Lower leg skin (tissue), 4 donors: ENCODE measurements at places on chromosomes 5 and 9.

DNA sequence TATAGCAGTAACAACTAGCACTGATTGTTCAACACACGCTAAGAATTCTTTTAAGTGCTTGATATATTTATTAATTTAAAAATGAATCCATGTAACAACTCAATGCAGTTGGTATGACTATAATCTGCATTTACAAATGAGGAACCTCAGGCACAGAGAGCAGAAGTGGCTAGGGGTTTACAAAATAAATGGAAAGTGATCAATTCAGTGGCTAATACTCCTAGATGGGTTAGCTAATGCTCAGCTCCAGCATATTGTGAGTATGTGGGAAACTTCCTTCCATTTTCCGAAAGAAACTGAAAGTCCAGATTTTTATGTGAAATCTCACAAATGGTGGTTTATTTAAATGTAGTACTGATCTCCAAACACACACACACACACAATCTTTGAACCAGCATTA, 128.0 kb downstream of the RFX3 start:
- DNase-seq: no peak

DNA sequence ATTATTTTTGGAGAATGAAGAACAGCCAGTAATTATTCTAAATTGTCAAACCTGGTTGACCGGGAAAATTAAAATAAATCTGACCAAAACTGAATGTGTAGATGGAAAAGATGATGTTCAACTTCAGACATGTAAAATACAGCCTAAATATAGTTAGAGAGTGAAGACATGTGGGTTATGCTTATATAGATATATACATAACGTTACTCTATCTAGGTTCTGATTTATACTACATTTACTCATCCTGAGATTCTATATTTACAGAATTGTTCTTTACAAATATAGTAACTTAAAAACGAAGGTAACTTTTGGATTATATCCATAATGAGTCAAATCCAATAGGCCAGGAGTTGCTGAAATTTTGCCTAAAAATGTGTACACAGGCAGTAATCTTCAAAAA, 20.8 kb upstream of the THG1L start:
- DNase-seq: no peak

GRCh38 chr5:14880688-14881087, 9.1 kb upstream of the ANKH start:
- DNase-seq: no peak

DNA sequence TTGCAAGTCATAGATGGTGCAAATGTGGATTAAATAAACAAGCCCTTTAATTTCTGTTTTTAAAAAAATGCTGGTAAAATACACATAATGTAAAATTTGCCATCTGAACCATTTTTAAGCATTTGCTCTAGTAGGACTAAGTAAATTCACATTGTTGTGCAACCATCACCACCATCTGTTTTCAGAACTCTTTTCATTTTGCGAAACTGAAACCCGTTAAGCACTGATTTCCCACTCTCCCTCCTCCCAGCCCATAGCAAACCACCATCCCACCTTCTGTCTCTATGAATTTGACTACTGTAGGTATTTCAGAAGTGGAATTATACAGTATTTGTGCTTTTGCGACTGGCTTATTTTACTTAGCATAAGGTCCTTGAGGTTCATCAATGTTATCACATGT, 103.3 kb upstream of the CNTLN start:
- no peak for DNase-seq

- no peak for DNase-seq
These were observed 8.6 kb upstream of the ANKRD33B start for GRCh38 chr5:10555277-10555684.

DNA sequence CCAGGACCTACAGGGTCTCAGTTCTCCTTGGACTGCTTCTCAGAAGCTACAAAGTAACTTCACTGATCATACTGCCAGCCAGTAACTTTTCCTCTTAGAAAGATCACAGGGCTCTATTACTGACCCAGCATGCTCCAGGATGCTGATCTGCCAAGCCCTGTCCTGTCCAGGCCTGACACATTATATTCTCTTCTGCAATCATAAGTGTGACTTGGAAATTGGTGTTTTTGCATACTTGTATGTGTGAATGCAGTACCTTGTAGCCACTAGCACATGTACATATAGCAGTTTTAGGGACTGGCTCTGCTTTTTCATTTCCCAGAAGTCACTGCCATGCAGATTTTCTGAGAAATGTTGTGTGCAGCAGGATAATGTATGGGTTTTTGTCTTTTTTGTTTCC, 40.1 kb upstream of the CCNH start:
- no peak for DNase-seq

- no peak for DNase-seq
These were observed 61.6 kb downstream of the CSNK1A1 start for GRCh38 chr5:149489605-149490037.

GRCh38 chr5:88115211-88115610, 153.4 kb downstream of the TMEM161B start:
- no peak for DNase-seq

DNA sequence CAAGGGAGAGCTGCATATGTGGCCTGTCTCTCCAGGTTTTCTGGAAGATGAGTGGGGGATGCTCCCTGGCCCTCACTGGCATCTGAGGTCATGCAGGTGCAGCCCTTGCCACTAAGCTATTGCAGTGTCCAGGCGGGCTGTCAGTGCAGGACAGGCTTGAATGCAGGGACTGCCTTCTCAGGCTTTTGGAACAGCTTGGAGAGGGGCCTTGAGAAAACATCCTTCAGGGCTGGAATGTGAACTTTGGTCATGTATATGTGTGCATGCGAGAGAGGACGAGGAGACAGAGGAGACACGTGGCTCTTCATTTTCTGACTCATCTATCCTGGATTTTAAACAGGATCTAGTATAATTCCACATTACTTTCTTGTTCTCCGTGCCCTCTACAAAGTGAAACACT, 90.3 kb downstream of the MACROH2A1 start:
- DNase-seq: no peak

DNA sequence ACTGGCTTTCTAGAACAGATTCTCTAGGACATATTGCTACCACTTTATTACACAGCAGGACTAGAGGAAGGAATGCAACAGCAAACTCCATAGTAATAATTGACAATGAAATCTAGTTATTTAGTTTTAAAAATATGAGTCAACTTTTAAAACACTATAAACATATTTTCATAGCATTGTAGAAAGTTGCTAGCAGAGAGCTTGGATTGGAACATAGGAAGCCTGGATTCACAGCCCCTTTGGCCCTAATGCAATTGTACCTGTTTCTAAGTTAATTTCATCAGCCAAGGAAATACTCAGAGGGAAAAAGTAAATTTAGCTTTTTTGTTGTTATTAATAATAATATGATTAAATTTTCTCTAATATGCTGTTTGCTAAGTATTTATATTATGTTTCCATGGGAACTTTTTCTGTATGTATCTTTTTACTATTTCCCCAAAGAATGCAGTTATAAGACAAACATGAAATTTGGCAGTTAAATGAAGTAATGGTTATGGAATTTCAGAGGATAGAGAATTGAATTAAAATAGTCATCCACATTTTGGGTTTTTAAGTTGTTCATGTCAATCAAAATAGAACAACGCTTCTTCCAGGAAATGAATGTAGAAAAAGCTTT, 45.6 kb downstream of the VCAN start:
- no peak for DNase-seq

- DNase-seq: no peak
These were observed 415 bp downstream of the XRCC4 start for GRCh38 chr5:83077662-83078261.

GRCh38 chr9:133715295-133715865, 22.8 kb downstream of the SARDH start:
- no peak for DNase-seq

DNA sequence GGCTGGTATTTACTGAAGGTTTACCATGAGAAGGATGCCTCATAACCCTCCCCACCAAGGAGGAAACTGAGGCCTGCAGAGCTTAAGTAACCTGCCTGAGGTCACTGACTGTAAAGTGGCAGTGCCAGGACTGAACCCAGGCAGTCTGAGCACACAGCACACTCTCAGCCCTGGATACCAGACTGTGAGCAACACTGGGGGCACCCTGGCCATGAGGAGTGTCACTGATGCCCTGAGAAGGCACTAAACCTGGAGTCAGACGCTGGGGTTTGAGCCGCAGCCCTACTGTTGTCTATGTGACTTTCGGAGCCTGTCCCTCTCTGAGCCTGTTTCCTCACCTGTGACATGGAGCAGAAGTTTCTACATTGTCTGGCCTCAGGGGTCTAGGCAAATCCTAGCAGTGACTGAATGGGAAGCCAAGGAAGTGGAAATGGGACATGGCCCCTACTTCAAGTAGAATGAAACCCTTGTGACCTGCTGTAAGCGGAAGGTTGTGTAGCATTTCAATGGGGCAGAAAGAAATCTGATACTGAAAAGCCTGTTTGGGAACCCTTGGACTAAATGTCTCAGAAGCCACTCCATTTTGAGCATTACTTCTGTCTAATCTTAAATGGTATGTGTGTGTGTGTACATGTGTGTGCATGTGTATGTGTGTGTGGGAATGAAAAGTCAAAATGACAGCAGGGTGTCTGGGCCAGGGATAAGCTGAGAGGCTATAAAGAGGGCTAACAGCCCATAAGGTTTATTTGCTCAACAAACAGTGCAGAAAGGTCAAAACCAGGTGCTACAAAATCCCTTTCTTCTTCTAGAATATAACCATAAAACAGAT, 36.0 kb downstream of the B4GALT1 start:
- DNase-seq: no peak

GRCh38 chr9:134061688-134062371, 6.0 kb downstream of the BRD3 start:
- DNase-seq: no peak

DNA sequence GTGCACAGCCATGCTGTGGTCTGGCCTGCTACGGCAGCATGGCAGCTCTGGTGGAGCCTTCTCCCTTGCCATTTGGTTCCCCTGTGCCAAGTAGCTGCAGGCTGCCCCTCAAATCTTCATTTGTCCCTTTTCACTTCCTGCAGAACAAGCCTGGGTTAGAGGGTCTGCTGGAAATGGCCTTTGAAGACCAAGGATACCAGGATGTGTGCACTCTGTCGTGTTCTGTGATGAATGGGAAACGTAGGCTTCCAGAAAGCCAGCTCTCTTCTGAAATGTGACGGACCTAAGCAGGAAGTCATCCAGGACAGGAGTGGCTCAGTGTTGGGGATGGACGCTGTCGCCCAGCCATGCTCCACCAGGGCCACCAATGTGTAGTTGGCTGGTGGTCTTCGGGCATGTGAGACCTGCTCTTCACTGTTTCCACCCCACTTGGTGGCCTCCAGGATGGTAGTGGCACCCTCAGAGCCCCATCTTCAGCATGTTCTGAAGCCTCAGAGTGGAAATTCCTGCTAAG, 3.4 kb upstream of the POMT1 start:
- no peak for DNase-seq

GRCh38 chr5:170769246-170769645, 14.3 kb upstream of the GABRP start:
- DNase-seq: no peak

DNA sequence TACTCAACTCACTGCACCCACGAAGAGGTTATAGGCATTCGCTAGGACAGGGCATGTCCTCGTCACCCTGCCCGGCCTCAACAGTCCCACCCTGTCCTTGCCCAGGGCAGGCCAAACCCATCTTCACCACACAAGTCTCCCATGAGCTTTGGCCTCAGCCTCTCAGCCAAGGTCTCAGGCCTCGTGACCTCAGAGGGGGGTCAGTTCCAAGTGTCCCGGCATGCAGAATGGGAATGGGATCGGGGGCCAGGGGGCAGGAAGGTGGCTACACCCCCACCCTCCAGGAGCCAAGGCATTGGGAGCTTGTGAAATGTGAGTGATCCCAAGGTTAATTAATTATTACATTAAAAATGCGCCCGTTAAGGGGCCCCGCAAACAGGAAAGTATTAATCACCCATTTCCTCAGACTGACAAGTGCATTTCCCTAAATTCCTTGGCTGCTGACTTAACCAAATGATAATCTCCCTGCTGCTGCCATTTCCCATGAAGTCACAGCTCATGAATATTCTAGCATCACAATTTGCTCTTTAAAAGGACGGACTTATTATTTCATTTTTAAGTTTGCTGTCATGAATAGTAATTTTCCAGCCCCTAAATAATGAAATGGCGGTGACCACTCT, 8.0 kb upstream of the UBAC1 start:
- DNase-seq: no peak

GRCh38 chr9:124033967-124034366, 22.4 kb downstream of the LHX2 start:
- no peak for DNase-seq

DNA sequence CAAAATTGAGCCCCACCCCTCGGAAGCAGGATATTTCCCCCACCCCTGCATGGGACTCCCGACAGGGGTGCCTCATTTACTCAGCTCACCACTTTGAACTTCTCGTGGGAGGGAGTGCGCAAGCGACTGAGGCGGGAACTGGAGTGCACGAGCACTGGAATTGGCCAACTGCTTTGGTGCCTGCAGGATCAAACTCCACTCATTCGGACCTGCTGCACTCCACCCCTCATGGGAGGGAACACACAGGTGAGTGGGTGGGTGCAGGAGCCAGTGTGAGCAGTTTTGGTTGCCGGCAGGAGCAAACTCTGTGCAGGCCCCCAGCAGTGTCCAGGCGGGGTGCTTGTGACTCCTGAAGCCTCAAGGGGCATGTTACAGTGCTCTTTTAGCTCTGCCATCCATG, 301.2 kb downstream of the TUSC1 start:
- DNase-seq: no peak

- DNase-seq: no peak
These were observed 143.5 kb upstream of the MRPS30 start for GRCh38 chr5:44665101-44665701.

GRCh38 chr5:55993731-55994494, 850 bp downstream of the IL6ST start:
- no peak for DNase-seq

DNA sequence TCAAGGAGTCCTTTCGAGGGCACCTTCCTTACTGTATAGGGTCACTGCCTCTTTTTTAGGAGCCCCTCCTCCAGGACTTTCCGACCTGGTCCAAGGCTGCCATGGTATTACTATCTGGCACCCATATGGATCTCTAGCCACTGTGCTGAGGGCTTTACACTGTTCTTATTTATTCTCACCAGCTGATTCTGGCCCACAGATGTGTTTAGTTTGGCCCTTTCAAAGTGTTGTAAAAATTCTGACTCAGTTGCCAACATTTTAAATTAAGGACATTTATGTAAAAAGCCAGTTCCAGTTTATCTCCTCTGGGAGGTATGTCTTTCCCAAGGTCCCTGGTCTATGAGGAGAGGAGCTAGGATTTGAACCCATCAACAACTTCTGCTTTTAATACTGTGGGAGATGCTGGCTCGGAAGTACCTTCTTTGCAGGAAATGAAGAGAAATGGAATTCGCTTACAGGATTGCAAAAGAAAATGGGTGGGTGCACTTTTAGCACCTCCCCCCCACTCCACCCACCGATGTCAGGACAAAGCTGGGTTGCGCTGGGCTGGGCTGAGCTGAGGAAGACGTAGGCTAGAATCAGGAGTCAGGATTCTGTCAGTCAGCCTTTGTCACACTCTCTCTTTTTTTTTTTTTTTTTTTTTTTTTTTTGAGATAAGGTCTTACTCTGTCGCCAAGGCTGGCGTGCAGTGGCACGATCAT, 7.8 kb downstream of the JADE2 start:
- peak; percentile 74 for DNase-seq
